KBM-7 (cell line): ENCODE measurements at places on chromosomes 6 and 20.

DNA sequence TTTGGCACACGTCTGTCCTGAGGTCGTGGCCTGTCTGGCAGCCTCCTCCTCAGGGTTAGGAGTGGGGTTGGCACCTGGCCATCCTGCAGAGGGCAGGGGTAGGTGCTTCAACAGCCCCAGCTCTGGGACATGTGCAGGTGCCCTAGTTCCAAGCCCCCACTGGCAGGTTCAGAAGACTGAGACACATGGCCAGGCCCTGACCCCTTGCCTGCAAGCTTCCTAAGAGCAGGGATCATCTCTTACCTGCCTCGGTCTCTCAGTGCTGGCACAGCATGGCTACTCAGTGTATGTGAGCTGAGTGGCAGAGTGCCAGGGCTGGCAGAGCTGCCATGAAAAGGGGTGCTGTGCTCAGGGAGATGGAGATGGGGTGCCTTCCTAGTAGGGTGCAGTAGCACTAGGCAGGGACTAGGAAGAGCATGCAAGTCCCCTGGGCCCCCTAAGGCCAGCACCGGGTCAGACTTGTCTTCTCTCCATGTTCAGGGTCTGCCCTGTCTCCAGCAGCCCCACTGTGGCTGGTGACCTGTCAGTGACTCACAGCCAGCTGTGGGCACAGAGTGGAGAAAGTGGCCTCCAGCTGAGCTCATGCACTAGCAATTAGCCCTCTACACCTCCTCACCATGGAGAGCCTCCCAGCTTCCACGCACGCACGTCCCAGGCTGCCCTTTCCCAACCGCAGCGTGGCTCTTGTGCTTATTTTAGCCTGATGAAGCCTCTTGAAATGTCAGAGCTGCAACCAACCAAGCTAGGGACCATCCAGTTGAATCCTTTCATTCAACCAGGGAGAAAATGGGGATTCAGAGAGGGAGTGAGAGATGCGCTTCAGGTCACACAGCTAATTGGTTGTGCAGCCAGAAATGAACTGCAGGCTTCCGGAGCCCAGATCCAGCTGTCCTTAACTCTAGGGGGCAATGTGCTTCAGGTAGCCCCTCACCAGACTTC, 116.6 kb downstream of the MRPL14 start:
- DNase-seq: peak; percentile 61

DNA sequence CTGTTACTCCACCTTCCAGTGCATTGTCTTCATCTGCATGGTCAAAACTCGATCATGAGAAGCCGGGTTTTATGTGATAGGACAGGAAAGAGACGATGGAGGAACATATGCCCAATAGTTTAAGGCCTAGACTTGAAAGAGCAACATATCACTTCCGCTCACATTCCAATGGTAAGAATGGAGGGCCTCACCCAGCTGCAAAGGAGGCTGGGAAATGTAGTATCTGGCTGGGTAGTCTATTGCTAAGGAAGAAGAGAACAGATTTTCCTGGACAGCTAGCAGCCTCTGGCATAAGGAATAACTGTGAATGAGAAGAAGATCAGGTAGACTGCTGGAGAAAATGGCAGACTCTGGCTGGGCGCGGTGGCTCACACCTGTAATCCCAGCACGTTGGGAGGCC, 19.2 kb downstream of the FITM2 start:
- DNase-seq: no peak

DNA sequence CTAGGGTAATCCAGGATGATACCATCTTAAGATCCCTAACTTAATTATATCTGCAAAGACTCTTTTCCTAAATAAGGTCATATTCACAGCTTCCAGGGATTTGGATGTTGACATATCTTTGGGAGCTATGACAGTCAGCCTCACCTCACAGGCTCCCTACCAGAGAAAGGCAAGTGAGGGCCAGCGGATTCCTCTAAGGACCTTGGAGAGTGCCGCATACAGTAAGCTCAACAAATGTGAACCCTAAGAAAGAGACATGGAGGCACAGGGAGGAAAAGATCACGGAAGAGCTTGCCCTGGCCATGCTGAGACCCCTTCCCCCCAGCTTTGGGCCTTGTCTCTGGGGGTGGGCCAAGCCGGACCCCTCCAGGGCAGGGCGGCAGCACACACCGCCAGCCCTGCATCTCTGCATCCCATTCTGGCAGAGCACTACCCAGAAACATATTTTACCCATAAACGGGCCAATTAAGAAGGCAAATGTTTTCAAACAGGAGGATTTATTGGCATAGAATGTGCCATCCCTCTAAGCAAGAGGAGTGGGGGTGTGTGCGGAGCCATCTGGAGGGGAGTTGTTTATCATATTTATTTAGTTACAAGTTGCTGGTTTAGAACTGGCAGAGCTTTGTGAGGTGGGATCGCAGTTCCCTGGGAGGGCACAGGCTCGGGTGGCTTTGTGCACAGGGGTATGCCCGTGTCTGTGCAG, 55.4 kb downstream of the CHMP4B start:
- DNase-seq: no peak

GRCh38 chr6:88519301-88520016, 353.3 kb upstream of the CNR1 start:
- DNase-seq: no peak

DNA sequence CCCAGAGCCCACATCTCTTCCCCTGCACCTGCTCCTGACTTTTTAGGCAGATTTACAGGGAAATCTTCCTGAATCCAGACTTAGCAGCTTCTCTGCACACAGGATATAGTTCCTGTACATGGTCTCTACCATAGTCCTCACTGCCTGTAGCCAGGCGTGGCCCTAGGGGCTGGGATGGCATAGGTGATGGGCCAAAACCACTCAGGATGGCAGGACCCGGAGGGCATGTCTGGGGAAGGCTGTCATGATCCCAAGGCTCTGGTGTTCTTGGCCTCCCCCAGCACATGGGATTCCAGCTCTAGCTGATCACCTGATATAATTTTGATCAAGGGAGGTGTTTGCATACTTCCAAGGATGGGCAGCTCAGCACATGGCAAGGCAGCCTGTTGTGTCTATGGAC, 58.0 kb downstream of the TOX2 start:
- DNase-seq: no peak

DNA sequence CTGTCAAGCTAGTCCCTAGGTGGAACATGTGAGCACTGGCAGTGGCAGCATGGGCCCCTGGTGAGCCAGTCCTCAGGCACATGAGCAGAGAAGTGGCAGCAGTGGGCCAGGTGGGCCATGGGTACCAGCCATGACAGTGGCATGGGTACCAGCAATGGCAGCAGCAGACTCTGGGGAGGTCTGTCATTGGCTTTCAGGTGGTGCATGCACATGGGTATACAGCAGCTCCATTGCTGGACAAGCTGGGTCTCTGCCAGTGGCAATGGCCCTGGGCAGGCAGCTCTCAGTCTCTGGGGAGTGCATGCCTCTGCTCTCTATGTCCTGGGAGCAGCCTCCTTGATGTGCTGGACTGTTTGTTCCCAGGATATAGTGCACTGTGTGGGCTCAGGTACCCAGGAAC, 65.3 kb downstream of the KAT14 start:
- no peak for DNase-seq

DNA sequence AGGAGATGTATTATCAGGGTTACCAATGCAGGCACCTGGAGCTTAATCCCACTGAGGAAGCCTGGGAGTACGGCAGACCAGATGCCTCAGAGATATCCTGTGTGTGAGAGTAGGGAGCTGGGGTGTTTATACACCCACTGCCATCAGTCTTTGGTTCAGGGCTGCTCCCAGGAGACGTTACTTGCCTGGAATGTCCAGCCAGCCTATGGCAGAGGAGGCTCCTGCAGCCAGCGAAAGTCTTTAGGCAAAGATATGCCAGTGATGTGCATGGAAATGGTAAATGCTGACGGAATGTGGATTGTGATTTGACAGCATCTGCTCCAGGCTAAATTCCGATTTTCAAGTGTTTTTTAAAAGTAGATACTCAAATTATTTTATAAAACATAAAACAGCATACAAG, 282.0 kb downstream of the BTBD3 start:
- no peak for DNase-seq

GRCh38 chr6:13579911-13580310, 5.5 kb downstream of the SIRT5 start:
- DNase-seq: peak; percentile 34

DNA sequence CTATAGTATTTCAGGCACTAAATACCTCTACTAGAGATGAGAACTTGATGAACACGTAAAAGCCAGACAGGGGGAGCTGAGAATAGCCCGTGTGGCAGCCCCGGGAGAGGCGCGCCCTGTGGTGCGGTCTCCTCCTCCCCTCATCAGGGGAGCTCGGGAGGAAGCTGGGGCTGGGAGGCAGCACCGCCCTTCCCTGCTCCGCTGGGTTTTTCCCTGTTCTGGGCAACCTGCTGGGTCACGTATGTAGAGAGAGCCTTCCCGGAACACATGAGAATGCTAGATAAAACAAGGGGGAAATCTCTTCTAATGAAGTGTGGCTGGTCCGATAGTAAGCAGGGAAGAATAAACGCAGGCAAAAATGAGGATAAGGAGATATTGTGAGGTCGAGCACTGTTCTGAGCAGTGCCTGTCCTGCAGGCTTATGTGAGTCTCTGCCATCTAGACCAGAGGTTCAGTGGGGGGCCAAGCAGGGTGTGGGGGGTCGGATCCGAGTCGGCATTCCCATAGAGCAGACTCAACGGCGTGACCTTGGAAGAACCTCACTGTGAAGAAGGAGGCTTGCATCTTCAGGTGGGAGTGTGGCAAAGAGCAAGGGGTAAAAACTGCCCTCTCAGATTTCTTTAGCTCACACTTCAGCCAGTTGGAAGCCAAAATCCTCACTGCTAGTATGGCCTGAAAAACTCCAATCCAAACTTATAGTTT, 13.4 kb upstream of the RPS6KA2 start:
- DNase-seq: no peak

- peak; percentile 45 for DNase-seq
These were observed 21.4 kb upstream of the CITED2 start for GRCh38 chr6:139395891-139396301.

DNA sequence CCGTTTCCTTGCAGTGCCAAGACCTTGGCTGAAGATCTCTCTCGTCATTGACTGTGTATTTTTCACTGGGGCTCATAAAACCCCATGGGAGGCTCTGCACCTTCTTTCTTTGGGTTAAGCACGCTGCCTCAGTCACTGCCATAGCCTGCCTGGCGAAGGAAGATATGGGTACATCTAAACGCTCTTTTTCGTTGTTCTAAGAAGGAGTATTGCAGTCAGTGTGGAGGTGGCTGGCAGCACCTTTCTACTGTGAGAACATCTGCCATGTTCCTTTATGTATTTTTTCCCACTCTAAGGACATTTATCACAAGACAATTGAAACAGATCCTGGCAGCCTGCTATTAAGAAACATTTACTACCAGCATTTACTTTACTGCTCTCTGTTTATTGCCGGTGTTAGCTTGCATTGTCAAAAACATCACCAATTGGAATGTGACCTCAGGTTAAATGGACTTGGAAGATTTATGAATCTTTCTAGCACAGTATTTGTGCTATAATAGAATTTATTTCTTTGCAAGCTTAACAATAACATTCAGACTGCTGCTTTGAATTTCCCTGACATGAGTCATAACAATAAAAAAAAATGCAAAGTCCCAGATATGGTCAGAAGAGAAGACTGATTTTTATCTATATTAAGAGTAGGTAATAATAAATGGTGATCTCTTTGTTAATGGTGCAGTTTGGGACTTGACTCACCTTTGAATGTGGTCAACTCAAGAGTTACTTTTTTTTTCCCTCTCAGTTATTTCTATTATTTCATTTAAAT, 62.2 kb upstream of the CLDN20 start:
- DNase-seq: no peak

DNA sequence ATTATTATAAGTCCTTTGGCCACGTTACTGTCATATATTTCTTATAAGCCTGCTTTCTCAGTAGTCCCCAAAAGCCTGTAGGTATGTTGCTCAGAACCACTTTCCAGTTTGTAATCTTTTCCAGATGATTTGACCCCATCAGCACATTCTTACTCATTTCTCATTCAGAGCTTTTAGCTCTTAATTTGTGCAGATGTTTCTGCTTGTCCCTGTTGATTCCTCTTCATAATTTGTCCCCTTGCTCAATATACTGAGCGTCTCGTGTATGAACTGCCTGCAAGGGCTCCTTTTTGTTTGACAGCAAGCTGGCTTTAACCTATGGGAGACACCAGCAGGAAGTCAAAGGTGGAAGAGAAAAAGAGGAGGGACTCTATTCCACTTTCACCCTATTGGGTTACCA, 733.8 kb upstream of the GJE1 start:
- no peak for DNase-seq

- DNase-seq: no peak
These were observed 12.0 kb upstream of the PTPN1 start for GRCh38 chr20:50498071-50498776.
